COLO829 (cell line): ENCODE measurements at places on chromosomes 12 and 14.

DNA sequence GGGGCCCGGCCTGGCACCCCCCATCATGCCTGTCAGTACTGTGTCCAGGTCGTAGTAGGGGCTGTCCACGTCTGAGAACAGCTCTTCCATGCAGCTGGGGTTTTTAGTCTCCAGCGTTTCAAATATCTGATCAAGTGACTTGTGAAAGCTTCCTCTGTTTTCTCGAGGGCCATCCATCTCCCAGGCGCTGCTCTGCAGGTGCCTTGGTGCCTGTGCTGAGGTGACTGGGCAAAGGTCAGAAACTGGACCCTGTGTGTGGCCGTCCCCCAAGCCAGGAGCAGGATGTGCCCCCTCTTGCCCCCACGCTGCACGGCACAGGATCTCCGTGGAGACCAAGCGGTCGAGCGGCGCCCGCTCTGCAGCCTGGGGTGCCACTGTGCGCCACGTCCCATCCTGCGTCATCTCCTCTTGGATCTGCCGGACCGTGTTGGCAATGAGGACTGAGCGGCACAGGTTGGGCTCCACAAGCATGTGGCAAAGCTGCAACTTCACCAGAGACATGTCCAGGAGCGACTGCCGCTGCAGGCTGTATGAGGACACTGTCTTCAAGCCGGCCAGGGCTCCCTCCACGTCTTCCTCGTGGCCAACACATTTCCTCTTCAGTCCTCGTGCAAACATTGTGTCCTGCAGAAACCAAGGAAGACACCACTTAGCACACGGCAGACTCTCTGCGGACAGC, 9.4 kb downstream of the CDCA4 start:
- no peak for DNase-seq

- no peak for DNase-seq
Observed at GRCh38 chr12:6826734-6827436, 1.3 kb upstream of the P3H3 start.

DNA sequence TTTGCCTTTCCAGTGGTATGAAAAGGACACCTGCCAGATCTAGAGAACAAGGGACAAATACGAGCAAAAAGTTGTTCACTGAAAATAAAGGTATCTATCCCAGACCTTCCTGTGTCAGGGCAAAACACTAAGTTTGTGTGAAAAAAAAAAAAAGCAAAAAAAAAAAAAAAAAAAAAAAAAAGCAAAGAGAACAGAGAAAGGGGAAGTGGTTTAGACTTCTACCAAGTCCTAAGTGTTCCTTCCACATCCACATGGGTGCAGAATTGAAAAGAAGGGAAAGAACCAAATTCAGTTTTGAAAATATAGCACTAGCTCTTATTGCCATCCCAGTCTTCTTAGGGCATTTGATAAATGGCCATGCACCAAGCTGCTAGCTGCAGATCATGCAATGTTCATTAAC, 41.7 kb downstream of the ZCRB1 start:
- no peak for DNase-seq

DNA sequence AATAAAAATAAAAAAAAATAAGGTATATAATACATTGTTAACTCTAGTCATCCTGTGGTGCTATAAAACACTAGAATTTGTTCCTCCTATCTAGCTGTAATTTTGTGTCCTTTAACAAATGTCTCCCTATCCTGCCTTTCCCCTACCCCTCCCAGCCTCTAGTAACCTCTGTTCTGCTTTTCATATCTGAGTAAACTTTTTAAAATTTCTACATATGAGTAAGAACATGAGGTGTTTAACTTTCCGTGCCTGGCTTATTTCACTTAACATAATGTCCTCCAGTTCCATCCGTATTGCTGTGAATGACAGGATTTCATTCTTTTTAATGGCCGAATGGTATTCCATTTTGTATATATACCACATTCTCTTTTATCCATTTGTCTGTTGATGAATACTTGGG, 71.3 kb upstream of the GNG2 start:
- DNase-seq, result no peak

DNA sequence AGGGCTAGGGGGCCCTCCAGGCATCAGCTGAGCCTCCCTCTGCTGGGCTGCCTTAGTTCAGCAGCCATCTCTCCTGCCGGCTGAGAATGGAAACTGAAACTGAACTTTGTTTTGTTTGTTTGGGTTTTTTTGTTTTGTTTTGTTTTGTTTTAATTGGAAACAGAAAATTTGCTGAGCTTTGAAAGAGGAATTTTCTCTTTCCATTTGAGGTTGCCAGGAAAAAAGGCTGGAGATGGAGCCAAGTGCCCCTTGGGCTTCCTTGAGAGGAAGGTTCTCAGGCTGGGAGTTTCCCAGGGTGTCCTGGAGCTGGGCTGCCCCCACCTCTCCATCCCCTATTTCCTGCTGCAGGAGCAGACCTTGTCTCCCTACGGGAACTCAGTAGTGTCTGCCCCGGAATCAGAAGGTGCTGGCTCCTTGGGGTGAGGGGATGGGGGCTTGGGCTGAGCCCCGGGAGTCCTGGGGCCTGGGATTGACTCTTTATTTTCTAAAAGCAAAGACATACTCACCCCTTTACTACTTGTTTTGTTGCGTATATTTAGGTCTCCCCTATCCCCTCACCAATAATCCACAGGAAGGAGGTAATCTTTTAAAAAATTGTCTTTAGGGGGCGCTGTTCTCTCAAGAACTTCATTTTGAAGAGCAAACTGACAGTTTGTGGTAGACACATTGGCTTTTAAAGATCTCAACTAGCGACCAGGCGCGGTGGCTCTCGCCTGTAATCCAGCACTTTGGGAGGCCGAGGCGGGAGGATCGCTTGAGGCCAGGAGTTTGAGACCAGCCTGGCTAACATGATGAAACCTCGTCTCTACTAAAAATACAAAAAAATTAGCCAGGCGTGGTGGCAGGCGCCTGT, 21.3 kb upstream of the OASL start:
- DNase-seq, result peak; percentile 35

DNA sequence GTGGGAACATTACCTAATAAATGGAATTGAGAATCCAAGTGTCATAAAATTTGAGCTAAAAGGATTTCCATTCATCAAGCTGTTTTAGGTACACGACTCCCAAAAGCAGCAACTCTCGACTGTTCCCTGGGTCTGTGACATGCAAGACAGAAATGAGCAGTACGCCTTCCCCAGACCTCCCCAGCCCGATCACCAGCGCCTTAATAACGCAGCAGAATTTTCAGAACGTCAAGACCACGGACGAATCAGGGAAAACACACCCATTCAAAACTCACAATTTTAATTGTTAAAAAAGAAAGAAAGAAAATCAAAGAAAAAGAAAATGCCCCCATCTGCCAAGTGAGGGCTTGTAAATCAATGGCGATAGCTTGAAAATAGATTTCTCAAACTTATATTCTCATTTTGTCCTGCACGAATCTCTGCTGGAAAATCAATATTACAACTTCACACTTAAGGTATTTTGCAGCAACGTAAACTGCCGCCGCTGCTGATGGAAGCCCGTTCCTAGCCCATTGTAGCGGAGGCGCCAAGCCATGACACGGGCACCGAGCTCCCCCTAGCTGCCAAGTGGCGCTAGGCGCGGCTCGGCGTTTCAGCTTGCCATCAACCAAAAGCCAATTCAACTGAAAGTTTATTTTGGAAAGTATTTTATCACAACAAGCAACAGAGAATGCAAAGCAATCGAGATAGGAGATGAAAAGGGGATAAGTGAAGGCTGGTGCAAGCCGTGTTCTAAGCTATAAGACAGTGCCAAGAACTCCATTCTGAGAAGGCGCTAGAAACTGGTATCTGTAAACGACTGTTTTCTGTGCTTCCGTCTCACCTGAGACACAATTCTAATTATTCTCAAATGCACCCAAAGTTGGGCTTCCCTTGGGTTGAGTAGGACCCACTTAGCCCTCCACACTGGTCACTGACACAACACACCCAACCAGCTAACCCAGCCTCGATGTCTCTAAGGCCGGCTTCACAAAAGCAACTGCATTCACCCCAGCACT, 5.5 kb downstream of the BCL11B start:
- peak; percentile 48 for DNase-seq

GRCh38 chr12:83432176-83432719, 745.5 kb downstream of the TMTC2 start:
- DNase-seq, result no peak

GRCh38 chr14:61713724-61714437, 18.6 kb downstream of the HIF1A start:
- no peak for DNase-seq

- DNase-seq, result no peak
Observed at GRCh38 chr14:104927432-104927816, 2.7 kb downstream of the PLD4 start.

- DNase-seq, result no peak
Observed at GRCh38 chr12:14883686-14884085, 2.0 kb downstream of the MGP start.

DNA sequence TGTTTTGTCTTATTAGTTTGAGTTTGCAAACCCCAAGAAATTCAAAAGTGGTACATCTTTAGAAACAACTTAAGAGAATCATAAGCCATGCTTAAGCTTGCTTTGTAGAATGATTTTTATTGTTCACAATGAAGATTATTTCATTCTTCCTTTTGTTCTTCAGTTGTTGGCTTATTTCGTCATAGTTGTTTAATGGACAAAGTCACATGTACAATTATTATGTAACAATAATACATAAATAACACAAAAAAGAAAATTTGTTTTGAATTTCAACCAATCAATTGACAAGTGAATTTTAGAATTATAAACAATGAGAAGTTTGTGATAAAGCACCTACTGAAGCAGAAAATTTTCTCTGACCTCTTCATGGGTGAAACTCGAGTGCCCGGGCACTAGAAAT, 111.8 kb upstream of the IGF1 start:
- no peak for DNase-seq

DNA sequence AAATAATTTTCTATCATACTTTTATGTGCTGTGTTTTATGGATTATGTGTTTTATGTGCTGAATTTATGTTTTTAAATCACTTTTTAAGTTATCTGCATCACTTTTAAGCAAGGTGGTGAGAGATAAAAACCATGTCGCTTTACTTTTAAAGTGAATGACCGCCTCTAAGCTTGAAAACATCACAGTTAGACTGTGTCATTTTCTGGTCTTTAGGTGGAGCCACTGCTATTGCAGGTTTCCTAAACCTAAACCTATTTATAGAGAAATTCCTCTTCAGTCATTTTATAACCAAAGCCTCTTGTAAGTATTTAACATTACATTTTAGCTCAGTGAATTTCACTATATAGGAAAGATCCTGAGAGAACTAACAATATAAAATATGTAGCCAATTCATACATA, 21.0 kb upstream of the MDM2 start:
- DNase-seq, result peak; percentile 30

GRCh38 chr12:23169696-23170013, 544.7 kb downstream of the ETNK1 start:
- no peak for DNase-seq

- DNase-seq, result peak; percentile 63
Observed at GRCh38 chr14:57461777-57462320, 31.8 kb downstream of the CCDC198 start.

- DNase-seq, result no peak
Observed at GRCh38 chr12:121911824-121912585, 6.4 kb upstream of the CFAP251 start.

- no peak for DNase-seq
Observed at GRCh38 chr12:31000751-31001150, 72.9 kb upstream of the DDX11 start.

DNA sequence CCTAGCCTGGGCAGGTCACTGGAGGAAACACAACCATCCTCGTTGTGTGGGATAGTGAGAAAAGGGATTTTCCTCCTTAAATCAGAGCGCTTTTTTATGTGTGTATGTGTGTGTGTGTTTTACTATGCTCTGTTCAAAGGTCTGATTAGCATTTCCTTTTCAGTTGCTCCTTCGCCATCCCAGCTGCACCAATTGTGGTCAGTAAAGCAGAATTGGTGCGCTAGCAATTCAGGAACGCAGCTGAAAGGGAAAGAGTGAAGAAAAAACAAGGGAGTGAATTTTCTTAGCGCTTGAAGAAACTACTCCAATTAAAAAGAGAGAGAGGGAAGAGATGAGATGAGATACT, 173.3 kb upstream of the PARP11 start:
- DNase-seq, result no peak

DNA sequence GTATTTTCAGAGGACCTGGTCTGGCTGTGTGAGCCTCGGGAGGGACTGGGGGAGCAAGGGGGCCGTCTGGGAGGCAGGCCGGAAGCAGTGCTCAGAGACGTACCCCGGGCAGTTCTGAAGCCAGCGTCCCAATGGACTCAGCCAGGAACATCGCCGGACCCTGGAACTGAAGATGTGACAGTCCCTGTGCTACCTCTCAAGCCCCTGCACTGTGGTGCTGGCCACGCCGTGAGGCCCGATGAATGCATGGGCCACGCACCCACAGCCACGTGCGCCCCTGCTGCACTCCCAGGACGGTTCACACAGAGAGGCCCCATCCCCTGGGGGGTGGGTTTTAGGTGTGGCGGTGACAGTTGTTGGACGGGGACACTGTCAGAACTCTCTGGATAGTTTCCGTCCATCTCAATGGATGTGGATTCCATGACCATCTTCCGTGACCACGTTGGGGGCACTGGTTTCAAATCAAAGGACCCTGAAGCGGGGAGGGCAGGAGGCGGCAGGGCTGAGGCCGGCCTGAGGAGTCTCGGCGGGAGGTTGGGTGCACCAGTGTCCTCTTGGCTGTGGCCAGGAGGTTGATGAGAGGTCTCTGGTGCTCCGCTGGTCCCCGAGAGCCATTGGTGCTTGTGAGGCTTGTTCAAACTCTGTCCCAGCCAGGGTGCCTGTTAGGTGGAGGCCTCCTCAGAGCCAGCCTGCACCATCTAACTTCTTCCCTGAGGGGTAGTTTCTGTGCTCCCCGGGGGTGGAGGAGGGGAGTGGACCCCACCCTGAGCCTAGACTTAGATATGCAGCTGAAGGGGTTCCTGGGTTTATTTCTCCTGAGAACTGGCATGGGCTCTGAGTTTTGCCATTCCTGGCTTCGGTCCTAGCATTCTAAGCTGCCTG, 36.3 kb upstream of the TSPAN9 start:
- no peak for DNase-seq

DNA sequence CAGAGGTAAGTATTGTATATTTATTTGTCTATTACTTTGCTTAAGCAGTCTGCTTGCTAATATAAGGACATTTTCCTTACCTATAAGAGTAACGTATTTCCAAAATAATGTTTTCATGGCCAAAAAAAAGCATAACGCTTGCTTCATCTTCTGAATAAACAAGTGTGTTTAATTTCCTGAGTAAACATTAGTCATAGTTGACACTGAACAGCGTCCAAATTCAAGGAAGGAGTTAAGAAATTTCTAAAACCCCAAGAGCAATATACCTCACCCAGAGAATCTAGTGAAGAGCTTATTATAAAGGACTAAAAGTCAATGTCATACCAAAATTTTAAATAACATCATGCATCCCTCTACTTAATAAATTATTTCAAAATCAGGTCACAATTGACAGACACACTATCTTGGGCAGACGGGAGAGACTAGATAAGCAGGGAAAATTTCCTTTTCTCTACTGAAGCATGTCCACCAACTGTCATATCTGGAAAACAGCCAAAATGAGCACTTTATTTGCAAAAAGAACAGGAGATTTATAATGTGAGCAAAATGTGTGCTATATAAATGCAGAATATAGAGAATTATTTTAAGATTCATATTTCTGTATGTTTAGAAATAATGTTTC, 25.1 kb downstream of the ANKS1B start:
- DNase-seq, result no peak

- no peak for DNase-seq
Observed at GRCh38 chr12:64585104-64585503, 25.2 kb upstream of the RASSF3 start.
